ENCODE measurements at places on chromosomes 13 and 19.
A peak's percentile ranks its signal among the peaks of the same experiment; 100 is the strongest.

GRCh38 chr13:37417060-37417441, 181.5 kb downstream of the POSTN start:
- DNase-seq = no peak

GRCh38 chr19:8132858-8133458, 16.4 kb downstream of the FBN3 start:
- peak; percentile 74 for DNase-seq

- no peak for DNase-seq
Observed at GRCh38 chr13:79805317-79805716, 324.4 kb downstream of the NDFIP2 start.

DNA sequence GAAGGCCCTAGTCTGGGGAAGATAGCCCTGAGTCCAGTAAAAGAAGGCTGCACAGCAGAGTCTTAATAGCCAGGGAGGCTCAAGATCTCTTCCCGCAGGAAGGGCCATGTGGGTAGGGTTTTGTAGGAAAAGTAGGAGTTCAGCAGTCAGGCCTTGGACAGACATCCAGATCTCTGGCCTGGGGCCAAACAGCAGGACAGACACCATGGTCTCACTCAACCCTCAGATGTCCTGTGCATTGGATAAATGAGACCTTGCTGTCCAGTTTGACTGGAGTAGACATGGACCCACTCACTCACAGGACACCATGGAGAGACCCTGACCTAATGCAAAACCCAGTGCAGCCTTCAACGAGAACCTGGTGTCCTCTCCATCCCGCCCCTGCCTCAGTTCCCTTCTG, 3.9 kb downstream of the OCEL1 start:
- DNase-seq = no peak

DNA sequence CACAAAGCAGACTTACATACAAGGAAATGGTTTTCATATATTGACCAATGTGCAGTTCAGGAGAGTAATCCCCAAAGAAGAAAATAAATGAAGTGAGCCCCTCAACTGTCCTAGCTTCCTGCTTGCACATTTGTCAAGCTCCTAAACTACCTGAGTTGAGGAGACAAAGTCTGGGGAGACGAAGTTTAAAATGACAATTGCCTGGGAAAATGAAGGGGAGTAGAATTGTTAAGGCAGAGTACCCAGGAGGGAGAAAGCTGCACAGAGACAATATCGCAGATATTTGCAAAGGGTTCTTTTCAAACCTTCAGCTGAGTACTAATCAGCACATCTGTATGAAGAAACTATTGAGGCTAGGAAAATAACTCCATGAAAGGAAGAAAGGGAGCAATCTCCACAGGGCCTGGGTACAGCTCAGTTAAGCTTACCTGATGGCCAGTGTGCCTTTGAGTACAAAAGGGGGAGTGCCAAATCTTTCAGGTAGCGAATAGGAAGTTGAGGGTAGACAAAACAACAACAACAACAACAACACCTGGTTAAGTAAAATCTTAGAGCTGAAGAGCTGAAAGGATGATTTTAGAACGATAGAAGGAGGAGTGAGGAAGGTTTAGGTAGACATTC, 1700.1 kb upstream of the PRR20A start:
- DNase-seq = no peak

DNA sequence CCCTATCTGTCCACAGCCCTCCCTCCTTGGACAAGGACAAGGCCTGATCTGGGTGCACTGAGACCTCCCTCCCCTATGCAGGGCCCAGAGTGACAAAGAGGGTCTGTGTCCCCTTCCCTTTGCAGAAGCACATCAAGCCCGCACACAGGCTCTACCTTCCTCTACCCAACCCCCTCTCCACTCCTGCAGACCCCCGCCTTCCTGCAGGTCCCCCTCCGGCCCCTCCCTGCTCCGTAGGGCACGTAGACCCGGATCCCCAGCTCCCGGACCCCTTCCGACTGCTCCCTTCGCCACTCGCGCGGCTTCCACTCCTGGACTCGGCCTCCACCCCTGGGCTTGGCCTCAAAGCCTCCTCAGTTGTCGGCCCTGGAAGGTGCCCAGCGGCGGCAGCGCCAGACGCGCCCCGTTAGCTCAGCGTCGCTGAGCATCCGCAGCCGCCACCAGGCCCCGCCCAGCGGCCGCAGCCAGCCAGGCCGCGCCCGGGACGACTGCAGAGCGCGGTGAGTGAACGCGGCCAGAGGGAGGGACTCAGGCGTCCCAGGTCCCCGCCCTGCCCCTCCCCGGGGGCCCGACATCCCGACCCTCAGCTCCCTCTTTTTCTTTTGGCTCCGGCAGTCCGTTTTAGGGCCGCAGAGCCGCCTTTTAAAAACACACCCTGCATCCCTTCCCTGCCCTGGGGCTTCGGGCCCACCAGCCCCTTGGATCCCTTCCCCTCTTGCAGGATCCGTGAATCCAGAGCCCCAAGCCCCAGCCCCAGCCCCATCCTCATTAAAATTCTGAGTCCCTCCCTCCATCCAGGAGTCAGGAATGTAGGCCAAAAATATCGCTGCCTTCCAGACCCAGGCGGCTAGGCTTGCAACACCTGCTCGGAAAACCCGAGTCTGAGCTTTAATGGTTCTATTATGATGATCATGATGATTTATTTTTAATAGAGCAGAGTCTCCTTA, 1.5 kb upstream of the MYADM start:
- DNase-seq = peak; percentile 54

DNA sequence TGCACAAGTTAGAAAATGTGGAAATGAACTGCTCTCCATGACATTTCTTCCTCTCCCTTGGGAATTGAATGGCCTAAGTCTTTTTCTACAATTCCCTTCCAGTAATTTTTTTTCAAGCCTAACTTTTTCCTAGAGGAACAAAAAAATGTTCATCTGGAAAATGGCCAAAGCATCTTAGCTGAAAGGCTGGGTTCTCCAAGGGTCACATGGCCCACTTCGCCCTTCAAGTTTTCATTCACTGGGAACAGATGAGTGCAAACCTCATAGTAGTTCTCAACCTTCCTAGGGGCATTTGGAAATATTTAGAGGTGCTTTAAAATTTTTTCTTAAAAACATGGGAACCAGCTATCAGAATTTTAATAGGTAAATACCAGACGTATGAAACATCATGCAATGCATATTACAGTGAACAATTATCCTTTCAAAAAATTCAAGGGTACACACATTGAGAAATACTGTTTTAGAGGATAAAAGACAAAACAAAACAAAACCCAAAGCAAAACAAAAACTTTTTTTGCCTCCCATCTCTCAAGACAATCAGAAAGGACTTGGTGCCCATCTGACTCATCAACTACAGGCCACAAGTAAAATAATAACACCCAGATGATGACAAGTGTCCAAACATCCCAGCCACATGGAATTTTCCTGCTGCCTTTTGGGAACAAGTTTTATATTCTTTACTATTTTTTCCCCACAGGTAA, 208.8 kb downstream of the SLITRK6 start:
- no peak for DNase-seq

- no peak for DNase-seq
Observed at GRCh38 chr13:26522571-26522970, 34.9 kb upstream of the WASF3 start.

DNA sequence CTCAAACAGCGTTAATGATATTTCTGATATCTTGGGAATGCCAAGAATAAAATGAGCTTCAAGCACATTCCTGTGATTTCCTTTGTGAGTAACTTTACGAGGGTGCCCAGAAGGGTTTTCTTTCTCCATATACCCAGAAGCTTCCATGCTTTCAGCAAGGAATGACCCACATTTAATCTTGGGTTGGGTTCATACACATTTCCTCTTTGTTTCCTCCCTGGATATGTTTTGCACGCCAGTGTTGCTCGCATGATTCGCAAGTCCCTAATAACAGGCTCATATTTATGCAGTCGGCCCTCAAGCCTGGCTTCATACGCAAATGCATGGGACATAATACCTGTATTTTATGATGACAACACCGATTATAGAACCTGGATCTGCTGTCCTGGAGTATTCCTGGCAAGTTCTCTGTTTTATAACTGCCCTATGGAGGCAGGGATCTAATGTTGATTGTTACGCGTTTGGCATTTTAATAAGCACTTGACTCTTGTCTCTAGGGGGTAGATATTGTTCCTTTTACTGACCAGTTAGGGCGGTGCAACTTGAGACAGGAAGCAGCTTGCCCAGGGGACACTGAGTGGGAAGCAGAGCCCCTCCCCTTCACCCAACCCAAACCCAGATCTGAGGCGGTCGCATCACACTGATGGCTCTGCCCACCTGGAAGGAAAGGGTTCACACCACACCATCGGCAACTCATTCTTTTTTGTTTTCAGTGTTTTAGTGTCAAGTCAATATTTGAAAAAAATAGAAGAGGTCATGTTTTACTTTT, 220.4 kb upstream of the SOX1 start:
- DNase-seq = peak; percentile 71

DNA sequence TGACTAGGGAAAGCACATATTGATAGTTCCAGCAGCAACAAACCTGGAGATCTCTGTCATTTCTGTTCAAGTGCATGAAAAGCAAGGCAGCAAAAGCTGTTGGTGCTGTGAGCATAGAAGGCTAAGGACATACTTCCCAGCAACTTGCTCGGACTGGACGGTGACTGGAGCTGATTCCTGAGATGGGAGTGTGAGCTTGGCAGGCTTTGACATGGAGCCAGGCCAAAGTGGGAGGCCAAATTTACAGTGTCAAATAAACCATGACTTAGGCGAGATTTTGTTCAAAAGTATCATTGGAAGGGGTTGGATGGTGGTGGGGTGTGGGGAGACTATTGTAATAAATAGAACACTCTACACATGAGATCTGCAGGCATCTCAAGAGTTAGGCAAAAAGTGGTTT, 5.9 kb upstream of the ARGLU1 start:
- no peak for DNase-seq

- DNase-seq = peak; percentile 52
Observed at GRCh38 chr19:57559008-57559403, 657 bp downstream of the ZNF550 start.

DNA sequence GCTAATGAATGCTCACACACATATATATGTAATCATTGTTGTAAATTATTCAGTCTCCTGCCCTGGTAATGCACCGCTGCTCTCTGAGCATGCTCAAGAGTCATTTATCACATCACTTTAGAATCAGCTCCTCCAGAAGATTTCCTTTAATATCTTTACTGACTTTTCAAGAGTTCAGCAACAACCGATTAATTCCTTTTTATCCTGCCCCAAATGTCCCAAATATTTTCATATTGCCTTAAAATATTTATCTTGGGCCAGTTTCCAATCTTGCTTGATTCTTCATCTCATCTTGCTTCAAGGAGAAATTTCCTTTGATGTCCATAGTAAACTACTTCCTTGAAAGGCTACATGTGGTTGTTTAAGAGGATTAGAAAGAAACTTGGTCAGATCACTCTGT, 132.5 kb downstream of the NHLRC3 start:
- DNase-seq = no peak

DNA sequence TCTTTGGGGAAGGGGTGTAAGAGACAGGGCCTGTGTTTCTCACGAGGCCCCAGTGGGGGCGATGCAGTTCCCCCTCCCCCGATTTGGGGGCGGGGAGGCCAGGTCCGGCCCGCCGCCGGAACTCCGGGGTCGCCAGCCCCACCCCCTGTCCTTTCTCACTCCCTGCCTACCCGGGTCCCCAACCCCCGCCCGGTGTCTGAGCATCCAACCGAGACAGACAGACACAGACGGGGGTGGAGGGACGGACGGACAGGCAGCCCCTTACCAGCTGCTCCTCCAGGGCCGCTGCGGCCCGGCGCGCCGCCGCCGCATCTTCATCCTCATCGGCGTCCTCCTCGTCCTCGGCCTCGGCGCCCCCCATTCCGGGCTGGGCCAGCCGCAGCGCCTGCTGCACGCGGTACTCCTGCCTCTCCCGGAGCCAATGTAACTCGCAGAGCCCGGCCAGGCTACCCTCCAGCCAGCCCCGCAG, 397 bp downstream of the DACT3 start:
- no peak for DNase-seq

- no peak for DNase-seq
Observed at GRCh38 chr13:30423891-30424290, 1.6 kb downstream of the UBE2L5 start.

DNA sequence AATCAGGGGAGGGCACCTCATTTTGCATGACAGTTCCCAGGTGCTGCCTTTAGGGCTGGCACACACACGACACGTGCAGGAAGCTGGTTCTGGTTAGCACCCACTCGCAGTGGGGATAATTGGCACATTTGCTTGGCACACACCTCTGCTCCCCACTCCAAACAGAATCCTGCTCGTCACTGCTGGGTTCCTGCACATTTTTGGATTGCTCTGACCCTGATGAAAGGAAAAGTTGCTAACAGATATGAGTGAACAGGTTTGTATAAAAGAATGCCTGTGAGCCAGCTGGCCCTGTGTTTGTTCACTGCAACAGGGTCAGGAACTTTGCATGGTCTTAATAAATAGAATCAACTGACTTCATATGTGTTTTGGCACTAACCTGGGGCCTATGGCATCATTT, 1500.4 kb downstream of the EFNB2 start:
- DNase-seq = no peak

GRCh38 chr19:55390461-55390880, 4.7 kb downstream of the RPL28 start:
- DNase-seq = no peak

GRCh38 chr13:110478405-110479214, 82.9 kb downstream of the RAB20 start:
- no peak for DNase-seq

DNA sequence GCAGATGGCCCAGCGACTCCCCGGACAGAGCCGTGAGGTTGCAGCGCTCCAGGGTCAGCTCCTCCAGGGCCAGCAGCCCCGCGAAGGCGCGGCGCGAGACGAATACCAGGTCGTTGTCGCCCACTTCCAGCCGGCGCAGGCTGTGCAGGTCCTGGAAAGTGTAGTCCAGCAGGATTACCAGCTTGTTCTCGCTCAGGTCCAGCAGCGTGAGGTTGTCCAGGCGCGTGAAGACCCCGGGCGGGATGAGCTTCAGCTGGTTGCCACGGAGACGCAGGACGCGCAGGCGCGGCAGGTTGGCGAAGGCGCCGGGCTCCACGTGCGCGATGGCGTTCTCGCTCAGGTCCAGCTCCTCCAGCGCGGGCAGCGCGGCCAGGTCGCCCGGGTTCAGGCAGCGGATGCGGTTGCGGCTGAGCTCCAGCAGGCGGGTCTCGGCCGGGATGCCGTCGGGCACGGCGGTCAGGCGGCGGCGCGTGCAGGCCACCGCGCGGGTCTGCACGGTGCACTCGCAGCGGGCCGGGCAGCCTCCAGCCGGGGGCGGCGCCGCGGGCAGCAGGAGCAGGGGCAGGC, 9.3 kb upstream of the PEAK3 start:
- no peak for DNase-seq

- DNase-seq = no peak
Observed at GRCh38 chr19:23554548-23554947, 132.5 kb downstream of the ZNF675 start.

- no peak for DNase-seq
Observed at GRCh38 chr19:35251456-35251855, 2.7 kb downstream of the LSR start.

DNA sequence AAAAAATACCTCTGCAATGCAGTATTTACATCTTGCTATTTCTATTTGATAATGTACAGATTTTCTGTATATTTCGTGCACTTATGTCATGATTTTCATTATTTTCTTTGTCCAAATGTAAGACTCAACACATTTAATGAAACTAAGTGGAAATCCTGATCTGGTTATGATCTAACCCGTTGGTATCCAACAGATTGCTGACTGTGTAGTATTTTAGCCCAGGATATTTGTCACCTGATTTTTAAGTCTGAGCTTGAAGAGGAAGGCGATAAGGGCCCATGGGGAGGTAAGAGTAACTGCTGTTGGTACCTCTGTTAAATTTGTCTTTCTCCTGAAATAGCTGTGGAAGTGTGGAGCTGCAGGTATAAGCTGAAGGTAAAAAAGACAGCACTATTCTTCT, 45.3 kb downstream of the WASF3 start:
- no peak for DNase-seq
